ENCODE measurements at places on chromosomes 6 and 20.

- no peak for DNase-seq
Measured at GRCh38 chr20:10758446-10758845, 84.6 kb upstream of the JAG1 start.

DNA sequence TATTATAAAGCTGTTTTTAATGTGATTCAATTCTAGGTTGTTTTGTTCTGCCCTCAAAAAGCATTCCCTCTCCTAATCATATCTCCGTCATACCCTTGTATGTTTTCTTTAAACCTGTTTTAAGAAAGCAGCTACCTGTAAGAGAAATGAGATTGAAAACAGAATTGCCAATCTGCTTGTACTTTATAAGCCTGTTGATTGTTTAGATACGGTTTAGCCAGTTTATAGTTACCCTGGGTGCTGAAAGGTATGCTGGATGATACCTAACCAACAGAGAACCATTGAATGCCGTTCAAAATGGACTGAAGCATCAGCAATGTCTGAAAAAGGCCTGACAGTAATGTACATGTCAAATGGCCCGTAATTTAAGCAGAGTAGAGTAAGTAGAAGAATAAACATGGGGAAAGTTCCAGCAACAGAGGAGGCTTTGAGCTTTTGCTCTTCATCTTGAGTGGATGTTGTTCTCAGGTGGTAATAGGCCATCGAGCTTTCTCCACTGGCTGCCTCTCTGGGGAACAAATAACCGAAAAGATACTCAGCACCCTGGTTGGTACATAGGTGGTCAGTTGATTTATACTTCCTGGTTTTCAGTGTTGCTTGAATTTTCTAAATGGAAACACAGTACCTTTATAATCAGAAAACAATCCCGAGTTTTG lies 27.5 kb downstream of the PTPN1 start:
- no peak for DNase-seq

DNA sequence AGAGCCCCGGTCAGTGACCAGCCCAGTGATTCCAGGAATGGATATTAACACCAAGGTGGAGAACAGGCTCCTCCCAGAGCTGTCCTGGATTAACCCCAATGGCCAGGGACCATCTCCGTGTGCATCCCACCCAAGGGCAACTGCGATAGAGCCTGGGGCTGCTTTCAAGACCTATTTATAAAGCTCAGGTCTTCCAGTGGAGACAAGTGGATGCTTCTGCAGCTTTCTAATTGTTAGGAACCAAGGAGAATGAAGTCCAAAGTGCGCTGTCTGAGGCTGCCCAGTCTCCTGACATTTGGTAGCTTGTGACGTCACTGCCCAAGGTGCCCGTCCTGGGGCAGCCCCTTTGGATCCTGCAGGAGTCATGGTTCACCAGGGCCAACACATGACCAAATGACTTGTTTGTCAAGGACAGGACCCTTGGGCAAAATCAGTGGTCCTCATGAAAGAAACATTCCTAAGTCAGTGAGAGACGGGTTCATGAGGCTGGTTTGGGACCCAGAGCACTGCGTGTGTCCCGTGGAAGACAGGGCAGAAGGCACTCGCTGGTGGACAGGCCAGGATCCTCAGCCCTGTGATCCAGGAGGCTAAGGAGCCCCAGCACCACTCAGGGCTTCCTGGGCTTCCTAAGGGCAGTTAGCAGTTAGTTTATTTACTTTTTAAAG lies 174.9 kb downstream of the ANKRD60 start:
- DNase-seq, result no peak

DNA sequence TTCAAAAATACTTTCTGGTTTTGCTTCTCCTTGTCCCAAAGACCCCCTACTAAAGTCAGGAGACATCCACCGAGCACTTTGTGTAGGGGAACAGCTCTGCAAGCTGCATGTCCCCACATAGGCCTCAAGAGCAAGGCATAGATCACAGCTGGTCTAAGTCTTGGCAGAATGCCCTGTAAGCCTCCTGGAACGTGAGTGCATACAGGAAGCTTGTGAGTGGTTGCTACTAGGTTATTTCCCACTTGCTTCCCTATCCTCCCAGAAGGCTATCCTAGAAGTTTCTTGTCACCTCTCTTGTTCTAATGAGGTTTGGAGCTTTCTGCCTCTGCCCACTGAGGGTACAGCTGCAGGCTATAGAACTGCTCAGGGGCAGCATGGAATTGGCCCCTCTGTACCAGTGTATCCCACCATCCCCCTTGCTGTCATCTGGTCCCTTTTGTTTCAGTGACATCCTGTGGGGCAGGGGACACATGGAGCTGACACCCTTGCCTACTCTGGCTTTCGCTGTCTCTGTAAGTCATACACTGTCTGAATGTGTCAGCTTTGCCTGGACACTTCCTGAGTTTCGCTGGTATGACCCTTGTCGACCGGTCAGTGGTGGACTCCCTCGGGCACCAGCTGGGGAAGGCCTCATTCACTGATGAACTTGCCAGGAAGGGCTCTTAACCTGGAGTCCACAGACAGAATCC lies 35.6 kb upstream of the KCNK16 start:
- DNase-seq, result peak; percentile 73

DNA sequence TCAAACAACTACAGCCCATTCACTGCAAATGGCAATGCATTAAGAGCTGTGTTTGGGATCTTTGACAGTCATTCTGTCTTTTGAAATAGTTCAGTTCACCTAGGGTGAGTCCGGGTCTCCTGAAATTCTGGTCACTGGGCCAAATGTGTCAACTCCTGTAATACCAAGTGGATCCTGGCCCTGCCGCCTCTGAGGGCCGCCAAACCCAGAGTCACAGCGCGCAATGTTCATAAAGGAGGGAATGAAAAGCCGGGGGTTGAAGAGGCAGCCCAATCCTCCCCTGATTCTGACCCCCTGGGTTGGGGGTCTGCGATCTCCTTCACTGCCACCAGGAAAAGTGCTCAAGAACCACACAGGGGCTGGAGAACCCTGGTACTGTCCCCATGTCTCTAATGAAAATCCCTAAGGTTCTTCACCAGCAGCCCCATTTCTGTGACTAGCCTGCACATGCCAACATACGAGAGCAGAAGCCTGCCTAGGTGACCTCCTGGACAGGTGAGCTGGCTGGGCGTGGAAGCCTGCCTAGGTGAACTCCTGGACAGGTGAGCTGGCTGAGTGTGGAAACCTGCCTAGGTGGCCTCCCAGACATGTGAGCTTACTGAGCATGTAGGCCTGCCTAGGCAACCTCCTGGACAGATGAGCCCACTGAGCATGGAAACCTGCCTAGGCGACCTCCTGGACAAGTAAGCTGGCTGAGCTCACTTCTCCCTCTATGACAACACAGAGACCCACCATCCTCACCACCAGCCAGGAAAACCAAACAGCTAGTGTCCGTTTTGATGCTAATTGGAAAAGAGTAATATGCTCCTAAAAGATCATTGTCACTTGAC lies 16.1 kb upstream of the APMAP start:
- no peak for DNase-seq

DNA sequence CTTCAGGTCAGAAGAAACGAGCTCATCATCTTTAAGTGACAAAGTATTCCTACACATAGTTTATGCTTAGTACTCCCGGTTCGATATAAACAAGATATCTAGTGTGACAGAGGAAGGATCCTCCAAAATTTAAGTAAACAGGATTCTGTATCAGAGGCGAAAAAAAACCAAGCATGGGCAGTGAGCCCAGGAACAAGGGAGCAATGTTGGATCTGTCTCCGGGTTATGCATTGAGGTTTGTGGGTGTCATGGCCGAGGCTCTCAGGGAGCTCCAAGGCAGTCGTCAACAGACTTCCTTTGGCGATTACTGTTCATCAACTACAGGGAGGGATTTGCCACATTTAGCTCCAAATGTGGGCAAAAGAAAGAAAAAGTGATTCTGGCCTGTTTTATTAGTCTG lies 319.5 kb downstream of the CBLN4 start:
- no peak for DNase-seq

DNA sequence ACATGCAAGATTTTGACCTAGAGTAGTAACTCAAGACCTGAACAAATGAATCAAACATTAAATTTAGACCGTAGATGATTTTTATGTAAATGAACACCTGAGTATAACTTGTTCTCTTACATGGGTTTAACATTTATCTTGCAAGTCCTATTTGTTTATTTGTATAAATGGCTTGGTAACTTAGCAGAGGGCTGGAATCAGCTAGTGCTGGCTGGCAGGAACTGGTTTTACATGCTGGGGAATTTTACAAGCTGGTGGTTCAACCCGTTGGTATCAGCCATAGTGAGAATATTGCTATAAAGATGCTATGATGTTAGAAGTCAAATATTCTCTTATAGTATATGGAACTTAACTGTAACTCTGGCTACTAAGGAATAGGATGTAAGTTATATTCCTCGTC lies 8.9 kb downstream of the SLC22A2 start:
- no peak for DNase-seq

- DNase-seq, result no peak
Measured at GRCh38 chr6:132733283-132733682, 19.4 kb upstream of the VNN1 start.
